ENCODE measurements at places on chromosomes 12 and 14. TPM values are rescaled to one million over a fixed set of nuclear protein-coding genes. Genes with fewer than 3 reads are reported as not detected.

PHETA1 gene
- 4.2 TPM for total RNA-seq

DNA sequence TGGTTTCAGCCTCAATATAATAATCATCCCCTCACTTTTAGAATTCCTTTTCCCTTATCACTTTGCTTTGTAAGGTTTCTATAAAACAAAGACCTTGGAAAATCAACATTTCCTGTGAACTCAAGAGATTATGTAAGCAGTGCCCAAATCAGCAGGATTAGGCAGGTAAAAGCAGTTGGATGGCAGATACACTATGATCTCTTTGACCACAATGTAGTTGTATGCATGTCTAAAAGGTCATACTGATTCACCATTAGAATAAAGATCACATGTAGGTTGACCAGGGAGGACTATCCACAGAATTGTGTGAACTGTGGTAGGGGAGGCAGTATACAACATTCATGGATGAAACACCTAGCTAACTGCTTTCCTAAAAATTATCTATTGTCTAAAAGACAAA, 57.5 kb downstream of the DENND5B start:
- H3K36me3 ChIP-seq = no peaks in the 10 kb centered on the region
- no peaks in the 10 kb centered on the region for H3K4me1 ChIP-seq
- H3K27me3 ChIP-seq = no peaks in the 10 kb centered on the region
- H3K4me3 ChIP-seq = no peak overlapping the region
- H3K27ac ChIP-seq = no peak overlapping the region

LALBA gene
- not detected for total RNA-seq

DNA sequence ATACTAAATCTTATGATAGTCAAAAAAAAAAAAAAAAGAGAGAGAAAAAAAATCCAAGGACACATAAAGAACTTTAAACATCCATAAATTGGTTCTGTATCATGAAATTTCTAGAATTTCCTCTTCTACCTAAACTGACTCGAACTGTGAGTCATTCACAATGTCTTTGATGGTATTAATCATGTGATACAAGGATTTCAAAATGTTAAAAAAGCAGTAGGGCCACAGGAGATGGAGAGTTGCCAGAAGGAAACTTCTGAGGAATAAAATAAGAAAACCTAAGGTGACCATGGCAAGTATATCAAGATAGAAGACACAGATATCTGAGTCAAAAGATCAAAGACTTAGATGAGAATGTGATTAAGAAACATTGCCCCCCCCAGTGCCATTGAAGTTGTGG, 1320.9 kb upstream of the FLRT2 start:
- no peaks in the 10 kb centered on the region for H3K27me3 ChIP-seq
- H3K4me1 ChIP-seq = no peaks in the 10 kb centered on the region
- no peak for DNase-seq
- no peak overlapping the region for H3K27ac ChIP-seq
- no peak overlapping the region for H3K4me3 ChIP-seq

NYNRIN gene
- total RNA-seq = 3.7 TPM

PRH2 gene
- total RNA-seq = not detected

- no peak overlapping the region for H3K4me3 ChIP-seq
- peaks cover 12% of the 10 kb centered on the region for H3K36me3 ChIP-seq
- no peaks in the 10 kb centered on the region for H3K4me1 ChIP-seq
- no peak for DNase-seq
Measured at GRCh38 chr12:76863837-76864236, 15.0 kb downstream of the CSRP2 start.

DNA sequence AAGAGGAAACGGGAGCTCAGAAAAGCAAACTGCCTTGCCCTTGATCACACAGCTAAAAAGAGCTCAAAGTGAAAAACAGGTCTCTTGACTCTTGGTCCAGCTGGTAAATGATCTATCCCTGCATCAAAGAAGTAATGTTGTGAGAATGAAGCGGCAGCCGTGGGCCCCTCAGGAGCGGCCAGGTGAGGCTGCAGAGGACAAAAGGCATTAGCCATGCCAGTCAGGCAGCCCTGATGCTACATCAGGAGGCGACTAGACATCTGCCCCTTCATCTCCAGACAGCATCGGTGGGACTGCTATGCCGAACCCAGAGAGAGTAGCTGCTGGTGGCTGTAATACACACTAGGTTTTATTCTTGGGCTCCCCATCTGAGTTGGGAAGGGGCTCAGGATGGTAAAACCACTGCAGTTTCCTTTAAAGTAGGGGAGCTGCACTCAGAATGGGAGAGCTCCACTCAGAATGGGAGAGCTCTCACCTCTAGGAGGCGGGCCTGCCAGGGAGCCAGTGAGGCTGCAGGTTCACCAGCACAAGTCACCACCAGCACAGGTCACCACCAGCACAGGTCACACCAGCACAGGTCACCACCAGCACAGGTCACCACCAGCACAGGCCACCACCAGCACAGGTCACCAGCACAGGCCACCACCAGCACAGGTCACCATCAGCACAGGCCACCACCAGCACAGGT, 120.1 kb downstream of the TSPAN9 start:
- no peaks in the 10 kb centered on the region for H3K27me3 ChIP-seq
- no peaks in the 10 kb centered on the region for H3K36me3 ChIP-seq
- DNase-seq = no peak
- no peaks in the 10 kb centered on the region for H3K4me1 ChIP-seq

- peaks cover 8% of the 10 kb centered on the region for H3K4me1 ChIP-seq
- H3K36me3 ChIP-seq = no peaks in the 10 kb centered on the region
- H3K4me3 ChIP-seq = no peak overlapping the region
- no peaks in the 10 kb centered on the region for H3K27me3 ChIP-seq
- no peak overlapping the region for H3K27ac ChIP-seq
- no peak for DNase-seq
Measured at GRCh38 chr14:69624136-69624535, 12.7 kb downstream of the SUSD6 start.

ARHGAP5 gene
- total RNA-seq = 32.0 TPM

TIGAR gene
- 4.7 TPM for total RNA-seq
